Stimulated activated CD4-positive, alpha-beta T cell treated with anti-CD3 and anti-CD28 coated beads, TNF-alpha, amount 100 ng/mL, for 1 hour (primary cell): ENCODE measurements at places on chromosomes 7 and 10.

DNA sequence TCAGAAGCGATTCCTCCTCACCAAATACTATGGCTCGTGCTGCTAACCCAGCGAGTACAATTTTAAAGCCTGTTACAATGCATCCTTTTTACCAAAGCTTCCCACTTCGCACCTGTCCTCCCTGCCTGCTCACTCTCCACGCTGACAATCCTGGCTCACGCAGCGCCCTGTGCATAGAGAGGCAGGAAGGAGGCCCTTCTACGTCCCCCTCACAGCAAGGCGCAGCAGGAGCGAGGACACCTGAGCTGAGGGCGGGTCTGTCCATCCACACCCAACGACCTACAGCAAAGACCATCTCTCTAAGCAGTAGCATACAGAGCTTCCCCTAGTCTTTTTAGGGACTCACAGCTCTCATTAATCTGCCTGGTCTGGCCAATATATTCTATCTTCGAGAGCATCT is 46.0 kb downstream of the MKI67 start:
- DNase-seq: no peak

- no peak for DNase-seq
These were observed 226.4 kb downstream of the FGFR2 start for GRCh38 chr10:121371836-121372235.

GRCh38 chr7:118755067-118755625 is 530.6 kb downstream of the ANKRD7 start:
- DNase-seq: no peak

DNA sequence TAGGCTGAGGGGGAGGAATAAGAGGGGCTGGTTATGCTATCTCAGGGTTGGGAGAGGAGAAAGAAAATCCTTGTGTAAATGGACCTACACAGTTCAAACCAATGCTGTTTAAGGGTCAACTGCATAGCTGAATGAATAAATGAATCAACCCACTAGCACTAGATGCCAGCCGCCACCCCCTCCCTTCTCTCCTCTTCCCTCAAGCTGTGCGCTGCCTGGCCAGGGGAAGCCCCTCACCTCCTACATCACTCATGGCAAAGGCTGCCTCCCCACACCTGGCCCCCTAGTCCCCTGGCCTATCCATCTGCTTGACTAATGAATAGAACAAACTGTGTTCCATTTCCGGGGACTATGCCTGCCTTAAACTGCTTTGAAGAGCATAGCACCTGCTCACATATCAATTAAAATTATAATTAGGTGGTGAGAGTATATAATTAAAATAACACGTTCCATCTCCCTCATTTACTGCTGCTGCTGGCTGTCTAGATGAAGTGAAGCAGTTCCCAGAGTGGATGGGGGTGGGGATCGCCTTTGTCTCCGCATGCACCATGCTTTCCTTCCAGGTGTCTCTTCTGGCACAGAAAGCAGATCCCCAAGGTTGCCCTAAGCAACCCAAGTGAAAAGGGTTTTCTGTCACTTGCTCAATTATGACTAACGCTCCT is 32.6 kb downstream of the GRID1 start:
- no peak for DNase-seq

GRCh38 chr7:24777806-24778205 is 20.5 kb upstream of the GSDME start:
- no peak for DNase-seq

- no peak for DNase-seq
These were observed 260.5 kb upstream of the CACNA2D1 start for GRCh38 chr7:82704121-82704520.

DNA sequence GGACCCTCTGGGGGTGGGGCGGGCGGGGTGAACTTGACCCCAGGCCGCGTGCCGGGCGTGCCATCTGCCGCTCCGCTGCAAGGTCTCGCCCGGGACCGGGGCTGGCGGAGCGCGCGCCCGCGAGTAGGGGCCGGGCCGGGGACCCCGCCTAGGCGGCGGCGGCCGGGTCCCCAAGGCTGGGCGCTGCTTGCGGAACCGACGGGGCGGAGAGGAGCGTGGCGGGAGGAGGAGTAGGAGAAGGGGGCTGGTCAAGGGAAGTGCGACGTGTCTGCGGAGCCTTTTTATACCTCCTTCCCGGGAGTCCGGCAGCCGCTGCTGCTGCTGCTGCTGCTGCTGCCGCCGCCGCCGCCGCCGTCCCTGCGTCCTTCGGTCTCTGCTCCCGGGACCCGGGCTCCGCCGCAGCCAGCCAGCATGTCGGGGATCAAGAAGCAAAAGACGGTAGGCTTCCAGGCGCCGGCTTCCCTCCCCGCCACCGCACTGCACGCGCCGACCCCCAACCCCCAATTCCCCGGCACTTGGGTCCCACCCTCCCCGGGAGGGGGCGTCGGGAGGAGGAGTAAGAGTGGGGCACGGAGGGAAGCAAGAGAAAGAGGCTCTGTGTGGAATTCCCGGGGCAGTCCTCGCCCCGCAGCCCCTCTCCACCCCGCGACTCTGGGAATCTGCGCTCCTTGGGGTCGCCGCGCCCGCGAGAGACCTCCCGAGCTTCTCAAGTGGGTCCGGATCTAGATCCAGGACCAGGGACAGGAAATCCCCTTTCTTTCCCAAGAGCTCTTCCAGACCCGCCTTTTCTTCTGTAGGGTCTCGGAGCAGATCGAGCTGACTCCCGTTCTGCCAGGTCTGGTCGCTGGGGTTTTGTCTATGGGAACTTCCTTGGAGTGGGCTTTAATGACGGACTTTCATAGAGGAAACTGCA is at the start of gene PAPSS2:
PAPSS2 (plus strand) TSS at position 308 of the 913 bp plus-strand sequence; CDS start at position 412, 104 bp downstream.
- no peak for DNase-seq

DNA sequence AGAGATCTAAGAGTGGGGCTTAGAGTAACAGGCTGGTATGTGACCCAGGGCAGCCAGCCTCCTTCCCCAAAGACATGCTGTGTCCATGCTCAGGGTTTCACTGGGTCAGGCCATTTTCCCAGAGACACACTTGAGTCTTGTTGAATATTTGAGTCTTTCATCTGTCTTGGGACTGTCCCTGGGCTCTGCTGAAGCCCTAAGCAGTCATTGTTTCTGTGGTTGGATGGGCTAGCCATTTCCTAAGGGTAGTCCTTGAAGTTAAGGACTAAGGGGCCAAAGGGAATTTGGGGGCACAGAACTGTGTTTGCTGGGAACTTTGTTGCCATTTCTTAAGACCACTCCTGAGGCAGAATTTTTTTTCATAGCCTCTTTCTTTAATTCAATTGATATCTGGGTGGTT is 98.4 kb upstream of the SAMD8 start:
- no peak for DNase-seq

DNA sequence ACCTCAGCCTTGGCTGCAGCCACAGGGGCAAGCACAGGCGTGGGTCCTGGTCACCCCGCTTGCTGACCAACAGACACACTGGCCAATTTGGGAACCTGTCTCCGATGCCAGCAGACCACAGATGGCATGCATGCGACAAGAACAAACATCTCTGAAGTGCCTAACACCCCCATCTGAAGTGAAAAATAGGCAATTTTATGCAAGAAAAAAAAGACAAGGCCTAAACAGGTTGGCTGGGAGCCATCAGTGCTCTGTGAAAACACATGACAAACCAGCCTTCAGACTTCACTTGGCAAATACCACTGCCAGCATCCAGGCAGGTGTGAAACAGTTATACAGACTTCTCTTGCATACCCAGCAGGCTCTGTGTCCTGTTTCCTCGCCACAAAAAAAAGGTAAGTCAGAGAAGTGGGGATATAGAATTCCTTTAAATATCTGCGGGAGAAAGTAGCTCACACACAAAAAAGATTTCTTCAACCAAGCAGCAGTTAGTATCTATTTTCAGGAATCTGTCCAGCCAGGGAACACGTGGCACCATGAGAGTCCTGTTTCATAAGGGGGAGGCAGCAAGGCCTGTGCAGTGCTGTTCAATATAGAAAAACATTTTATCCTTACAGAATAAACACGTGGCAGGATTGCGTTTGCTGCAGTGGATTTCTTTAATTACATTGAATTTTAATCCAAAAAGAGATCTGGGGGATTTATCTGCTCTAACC is 293.4 kb upstream of the MKLN1 start:
- DNase-seq: no peak

DNA sequence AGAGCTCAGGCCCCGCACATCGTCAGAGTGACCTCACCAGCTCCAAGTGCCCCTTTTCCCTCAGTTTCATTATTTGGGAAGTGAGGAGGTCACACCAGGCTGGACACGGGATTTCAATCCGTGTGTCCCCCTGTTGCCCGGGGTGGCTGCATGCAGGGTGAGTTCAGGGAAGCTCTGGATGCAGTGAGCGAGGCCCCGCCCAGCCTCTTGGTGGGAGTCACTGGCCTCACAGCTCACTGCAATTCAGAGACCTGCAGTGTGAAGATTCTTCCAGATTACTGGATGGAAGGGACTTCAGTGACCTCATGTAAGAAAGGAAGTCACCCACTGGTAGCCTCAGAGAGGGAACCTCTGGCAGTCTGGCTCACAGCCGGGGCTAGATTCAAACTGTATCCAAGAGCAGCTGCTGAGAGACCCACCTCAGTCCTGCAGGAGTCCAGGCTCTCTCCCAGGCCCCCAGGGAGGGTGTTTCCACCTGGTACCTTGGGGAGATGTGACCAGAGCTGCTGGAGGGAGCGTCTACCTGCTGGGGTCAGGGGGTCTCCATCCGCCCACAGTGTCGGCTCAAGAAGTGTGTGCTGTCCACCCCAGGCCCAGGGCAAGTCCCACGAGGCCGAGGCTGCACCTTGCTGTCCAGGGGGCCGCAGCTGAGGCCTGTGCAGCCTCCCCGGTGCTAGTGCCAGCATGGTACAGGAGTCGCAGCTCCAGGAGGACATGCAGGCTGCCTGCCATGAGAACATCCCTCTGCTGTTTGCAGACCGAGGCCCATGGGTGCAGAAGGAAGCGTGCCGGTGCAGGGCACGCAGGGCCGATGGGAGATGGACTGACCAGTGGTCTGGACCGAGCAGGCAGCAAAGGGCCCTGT is 54.4 kb downstream of the MGMT start:
- no peak for DNase-seq

DNA sequence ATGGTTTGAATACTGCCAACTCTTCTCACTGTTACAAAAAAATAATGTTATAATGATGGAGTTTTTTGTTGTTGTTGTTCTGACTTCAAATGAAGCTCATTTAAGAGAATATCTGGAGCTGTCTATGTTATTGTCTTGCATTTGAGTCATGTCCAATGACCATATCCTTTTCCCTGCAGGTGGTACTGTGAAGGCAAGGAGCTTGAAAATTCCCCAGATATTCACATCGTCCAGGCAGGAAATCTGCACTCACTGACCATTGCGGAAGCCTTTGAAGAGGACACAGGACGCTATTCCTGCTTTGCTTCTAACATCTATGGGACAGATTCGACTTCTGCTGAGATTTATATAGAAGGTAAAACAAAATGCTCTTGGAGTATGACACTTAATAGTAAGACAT is 33.5 kb downstream of the MYPN start:
- DNase-seq: no peak

GRCh38 chr7:116938678-116939077 is 14.6 kb upstream of the ST7 start:
- no peak for DNase-seq

GRCh38 chr7:4838626-4839334 is 23.1 kb downstream of the PAPOLB start:
- DNase-seq: no peak

- DNase-seq: no peak
These were observed 154.8 kb downstream of the DNAJB9 start for GRCh38 chr7:108724251-108725100.

- DNase-seq: no peak
These were observed 23.0 kb downstream of the GNAT3 start for GRCh38 chr7:80488851-80489370.

- no peak for DNase-seq
These were observed 5.4 kb downstream of the TSPAN13 start for GRCh38 chr7:16758631-16759611.

GRCh38 chr7:48301201-48301600 is 129.9 kb downstream of the ABCA13 start:
- DNase-seq: no peak

GRCh38 chr7:92594746-92595145 is 4.6 kb upstream of the FAM133B start:
- DNase-seq: no peak

- DNase-seq: no peak
These were observed 12.6 kb downstream of the CPA2 start for GRCh38 chr7:130279286-130279685.

DNA sequence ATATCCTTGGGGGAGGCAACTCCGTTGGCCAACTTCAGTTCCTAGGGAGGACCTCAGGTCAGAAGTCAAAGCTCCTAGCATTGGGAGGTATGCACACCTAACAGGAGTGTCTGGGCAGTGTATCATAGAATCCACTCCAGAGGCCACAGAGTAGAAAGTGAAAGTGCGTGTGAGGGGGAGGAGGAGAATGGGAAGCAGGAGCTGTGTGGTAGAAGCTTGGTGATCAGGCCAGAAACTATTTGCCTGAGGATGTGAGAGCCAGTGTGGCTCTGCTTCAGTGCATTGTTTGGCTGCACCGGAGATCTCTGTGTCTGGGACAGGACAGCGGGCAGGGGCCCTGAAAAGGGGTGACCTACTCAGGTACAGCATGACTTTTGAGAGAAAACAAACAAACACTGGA is 557.4 kb upstream of the VSTM2A start:
- no peak for DNase-seq

DNA sequence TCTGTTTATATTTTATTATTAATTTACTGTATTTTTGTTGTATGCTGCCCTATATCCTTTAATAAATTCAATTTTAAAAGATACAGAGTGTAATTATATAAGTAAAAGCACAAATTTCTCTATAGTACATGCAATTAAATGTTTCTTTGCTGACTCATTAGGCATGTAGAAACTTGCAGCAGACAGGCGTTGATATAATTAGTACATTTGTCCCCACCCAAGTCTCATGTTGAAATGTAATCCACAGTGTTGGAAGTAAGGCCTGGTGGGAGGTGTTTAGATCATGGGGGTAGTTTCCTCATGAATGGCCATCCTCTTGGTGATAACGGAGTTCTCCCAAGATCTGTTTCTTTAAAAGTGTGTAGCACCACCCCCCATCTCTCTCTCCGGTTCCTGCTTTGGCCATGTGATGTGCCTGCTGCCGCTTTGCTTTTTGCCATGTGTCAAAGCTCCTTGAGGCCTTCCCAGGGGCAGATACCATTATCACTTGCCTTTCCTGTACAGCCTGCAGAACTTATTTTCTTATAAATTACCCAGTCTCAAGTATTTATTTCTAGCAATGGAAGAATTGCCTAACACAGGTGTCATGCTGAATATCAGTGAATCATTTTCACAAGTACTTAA is 63.7 kb downstream of the TSPAN12 start:
- DNase-seq: no peak

- DNase-seq: no peak
These were observed 118.6 kb downstream of the PPP1R9A start for GRCh38 chr7:95026018-95026417.

- DNase-seq: no peak
These were observed at the start of gene LRRC4 for GRCh38 chr7:128030654-128031611. Gene LRRC4 (minus strand): TSS chr7:128031437. CDS start chr7:128030640, 797 bp downstream.

DNA sequence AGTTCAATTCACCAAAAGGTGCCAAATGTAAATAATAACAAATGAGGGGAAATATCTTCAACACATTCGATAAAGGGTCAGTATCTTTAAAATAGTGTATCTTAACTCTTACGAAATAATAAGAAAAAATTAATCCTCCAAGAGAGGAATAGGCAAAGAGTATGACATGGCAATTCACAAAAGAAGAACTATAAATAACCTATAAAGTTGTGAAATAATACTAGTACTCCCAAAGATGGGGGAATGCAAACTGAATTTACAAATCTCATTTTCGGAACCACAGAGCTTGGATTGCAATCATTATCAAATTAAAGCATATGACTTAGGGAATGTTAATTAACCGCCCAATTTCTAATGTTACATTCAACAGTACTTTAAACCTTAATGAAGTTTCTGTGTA is 78.2 kb upstream of the TARP start:
- DNase-seq: no peak

- no peak for DNase-seq
These were observed 15.8 kb downstream of the ADAP1 start for GRCh38 chr7:938546-939185.

GRCh38 chr7:14521183-14521582 is 381.4 kb downstream of the DGKB start:
- DNase-seq: no peak
